ENCODE measurements at places on chromosomes 1 and 21.

GRCh38 chr1:164765992-164766720 lies 207.2 kb downstream of the PBX1 start:
- DNase-seq: no peak

- no peak for DNase-seq
Observed at GRCh38 chr1:42674682-42675081, 7.5 kb upstream of the YBX1 start.

- DNase-seq: no peak
Observed at GRCh38 chr1:67517046-67517445, 86.8 kb upstream of the SERBP1 start.

GRCh38 chr1:46822248-46822826 lies 23.5 kb downstream of the CYP4B1 start:
- no peak for DNase-seq

- DNase-seq: no peak
Observed at GRCh38 chr1:203180611-203181330, 5.1 kb upstream of the MYBPH start.

GRCh38 chr1:5385096-5385799 lies 607.0 kb downstream of the NPHP4 start:
- DNase-seq: no peak

All from aorta (tissue), 5 donors.